Type B pancreatic cell (in vitro differentiated cells): ENCODE measurements at places on chromosomes 12 and 14.

GRCh38 chr12:1533602-1534304, 60.6 kb downstream of the FBXL14 start:
- no peak for DNase-seq

- no peak for DNase-seq
Observed at GRCh38 chr12:122943196-122943595, 23.1 kb downstream of the ABCB9 start.

- DNase-seq, result no peak
Observed at GRCh38 chr14:31418440-31418839, 1.9 kb downstream of the HEATR5A start.

GRCh38 chr14:100885196-100885595, 18.3 kb downstream of the RTL1 start:
- no peak for DNase-seq
